Right renal cortex interstitium (tissue), 3 donors: ENCODE measurements at places on chromosomes 16 and 17.

DNA sequence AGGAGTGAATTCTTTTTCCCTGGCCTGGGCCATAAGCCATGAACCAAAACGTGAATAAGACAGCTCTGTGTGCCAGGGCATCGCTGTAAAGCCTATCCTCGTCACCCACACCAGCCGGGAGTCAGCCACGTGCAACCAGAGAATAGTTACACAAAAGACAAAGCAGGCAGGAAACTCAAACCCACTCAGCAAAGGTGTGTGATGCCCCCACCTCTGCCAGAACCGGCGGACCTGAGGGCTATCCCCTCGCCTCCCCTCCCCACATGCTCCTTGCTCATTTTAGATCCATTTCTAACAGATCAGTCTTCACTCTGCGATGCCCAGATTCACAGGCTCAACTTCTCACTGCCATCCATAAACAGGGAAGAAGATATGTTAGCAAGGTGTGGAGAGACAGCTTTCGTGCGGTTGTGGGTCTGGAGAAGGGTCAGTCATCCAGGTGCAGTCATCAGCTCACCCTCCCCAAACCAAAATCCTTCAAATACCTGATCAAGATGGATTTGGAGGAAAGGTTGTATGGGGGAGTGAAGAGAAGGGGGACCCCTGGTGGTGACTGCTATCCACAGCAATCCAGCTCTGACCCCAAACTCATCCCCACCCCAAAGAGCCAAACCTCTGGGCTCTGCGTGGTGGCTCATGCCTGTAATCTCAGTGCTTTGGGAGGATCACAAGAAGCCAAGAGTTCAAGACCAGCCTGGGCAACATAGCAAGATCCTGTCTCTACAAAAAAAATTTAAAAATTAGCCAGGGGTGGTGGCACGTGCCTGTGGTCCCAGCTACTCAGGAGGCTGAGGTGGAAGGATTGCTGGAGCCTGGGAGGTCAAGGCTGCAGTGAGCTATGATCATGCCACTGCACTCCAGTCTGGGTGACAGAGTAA lies 219.2 kb downstream of the C16orf78 start:
- DNase-seq: no peak

GRCh38 chr16:56715126-56715525 lies 14.8 kb upstream of the NUP93 start:
- DNase-seq: no peak

DNA sequence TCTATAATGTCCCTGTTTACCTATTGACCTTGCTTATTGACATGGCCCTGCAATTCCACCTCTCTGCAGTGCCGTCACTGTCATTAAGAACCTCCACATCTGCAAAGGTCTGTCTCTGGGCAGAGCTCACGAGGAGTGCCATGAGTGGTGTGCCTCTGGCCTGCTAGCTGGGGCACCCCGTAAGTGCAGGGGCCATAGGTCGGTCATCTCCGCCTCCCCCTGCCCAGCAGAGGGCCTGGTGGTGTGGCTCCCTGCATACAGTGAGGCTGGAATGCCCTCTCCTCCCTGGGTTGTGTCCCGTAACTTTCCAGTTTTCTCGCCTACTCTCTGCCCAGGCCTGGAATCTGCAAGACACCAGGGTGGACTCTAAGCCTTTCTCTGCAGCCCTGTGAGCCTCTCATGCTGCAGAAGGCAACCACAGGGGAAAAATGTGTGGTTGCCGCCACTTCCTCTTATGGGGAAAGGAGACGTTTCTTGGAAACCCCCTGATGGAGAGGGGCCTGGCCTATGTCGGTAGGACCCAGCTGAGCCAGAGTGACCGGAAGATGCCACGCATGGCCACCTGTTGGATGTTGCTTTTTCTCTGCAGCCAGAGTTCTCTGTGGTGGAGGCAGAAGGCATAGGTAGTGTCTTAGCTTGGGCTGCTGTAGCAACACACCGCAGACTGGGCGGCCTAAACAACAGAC lies 2.7 kb upstream of the SNX20 start:
- no peak for DNase-seq

- DNase-seq: no peak
Measured at GRCh38 chr16:19991614-19992013, 82.1 kb downstream of the GPR139 start.

GRCh38 chr17:5286846-5287245 lies 4.8 kb downstream of the RABEP1 start:
- DNase-seq: no peak

DNA sequence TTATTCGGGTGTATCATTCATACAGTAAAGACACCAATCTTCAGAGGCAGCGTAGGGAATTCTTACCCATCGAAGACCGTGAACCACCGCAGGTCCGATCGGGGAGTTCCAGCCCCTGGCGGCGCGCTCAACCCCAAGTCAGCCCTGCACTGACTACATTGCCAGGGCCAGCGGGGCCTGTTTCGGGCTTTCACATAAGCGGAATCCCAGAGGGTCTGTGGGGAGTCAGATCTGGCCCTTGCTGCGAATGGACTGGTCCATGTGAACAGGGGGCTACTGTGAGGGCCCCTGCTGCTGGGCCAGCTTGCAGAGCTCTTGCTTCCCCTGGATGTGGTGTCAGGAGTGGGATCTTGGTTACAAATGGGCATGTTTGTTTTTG lies 7.6 kb downstream of the PDE6G start:
- DNase-seq: no peak

- no peak for DNase-seq
Measured at GRCh38 chr16:57071831-57072582, 20.4 kb upstream of the CPNE2 start.

DNA sequence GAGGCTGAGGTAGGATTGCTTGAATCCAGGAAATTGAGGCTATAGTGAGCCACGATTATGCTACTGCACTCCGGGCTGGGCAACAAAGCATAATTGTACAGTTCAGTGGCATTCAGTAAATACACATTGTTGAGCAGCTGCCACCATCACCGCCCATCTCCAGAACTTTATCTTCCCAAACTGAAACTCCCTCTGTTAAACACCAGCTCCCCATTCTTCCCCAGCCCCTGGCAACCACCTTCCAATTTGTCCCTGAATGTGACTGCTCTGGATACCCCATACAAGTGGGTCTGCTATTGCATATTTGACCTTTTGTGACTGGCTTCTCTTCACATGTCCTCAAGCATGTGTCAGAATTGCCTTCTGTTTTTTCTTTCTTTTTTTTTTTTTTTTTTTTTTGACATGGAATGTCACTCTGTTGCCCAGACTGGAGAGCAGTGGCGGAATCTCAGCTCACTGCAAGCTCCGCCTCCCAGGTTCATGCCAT lies 2.9 kb downstream of the RPL38 start:
- DNase-seq: no peak

DNA sequence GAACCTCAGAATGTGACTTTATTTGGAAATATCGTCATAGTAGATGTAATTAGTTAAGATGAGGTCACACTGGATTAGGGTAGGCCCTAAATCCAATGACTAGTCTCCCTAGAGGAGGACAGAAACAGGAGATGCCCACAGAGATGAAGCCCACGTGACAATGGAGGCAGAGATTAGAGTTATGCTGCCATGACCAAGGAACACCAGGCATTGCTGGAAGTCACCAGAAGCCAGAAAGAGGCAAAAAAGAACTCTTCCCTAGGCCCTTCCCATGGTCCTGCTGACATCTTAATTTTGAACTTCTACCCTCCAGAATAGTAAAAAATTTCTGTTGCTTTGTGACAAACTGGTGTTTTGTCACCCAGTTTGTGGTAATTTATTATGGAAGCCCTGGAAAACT lies 49.6 kb downstream of the IKZF3 start:
- no peak for DNase-seq

DNA sequence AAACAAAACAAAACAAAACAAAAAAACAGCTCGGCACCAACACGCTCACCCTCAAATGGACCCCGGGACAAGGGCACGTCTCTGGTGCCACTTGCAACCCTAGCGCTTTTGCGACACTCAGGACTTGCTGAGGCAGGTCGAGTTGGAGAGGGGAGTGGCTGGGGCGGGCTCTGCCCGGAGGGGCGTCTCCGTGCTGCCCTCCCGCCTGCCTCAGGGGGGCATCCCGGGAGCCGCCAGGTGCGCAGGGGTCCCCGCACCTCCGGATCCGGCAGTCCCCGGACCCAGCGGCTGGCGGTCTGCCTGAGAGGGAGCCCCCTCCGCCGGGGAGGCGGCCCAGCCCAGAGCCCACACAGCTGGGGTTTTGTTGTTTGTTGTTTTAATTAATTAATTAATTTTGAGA lies at the start of gene SLC52A1:
Gene SLC52A1, minus strand, starts transcription at position 112 of the 400 bp plus-strand sequence. CDS start 820 bp downstream, outside the sequence.
- no peak for DNase-seq

- DNase-seq: peak; percentile 19
Measured at GRCh38 chr17:77959126-77959925, 823 bp downstream of the TNRC6C start.

DNA sequence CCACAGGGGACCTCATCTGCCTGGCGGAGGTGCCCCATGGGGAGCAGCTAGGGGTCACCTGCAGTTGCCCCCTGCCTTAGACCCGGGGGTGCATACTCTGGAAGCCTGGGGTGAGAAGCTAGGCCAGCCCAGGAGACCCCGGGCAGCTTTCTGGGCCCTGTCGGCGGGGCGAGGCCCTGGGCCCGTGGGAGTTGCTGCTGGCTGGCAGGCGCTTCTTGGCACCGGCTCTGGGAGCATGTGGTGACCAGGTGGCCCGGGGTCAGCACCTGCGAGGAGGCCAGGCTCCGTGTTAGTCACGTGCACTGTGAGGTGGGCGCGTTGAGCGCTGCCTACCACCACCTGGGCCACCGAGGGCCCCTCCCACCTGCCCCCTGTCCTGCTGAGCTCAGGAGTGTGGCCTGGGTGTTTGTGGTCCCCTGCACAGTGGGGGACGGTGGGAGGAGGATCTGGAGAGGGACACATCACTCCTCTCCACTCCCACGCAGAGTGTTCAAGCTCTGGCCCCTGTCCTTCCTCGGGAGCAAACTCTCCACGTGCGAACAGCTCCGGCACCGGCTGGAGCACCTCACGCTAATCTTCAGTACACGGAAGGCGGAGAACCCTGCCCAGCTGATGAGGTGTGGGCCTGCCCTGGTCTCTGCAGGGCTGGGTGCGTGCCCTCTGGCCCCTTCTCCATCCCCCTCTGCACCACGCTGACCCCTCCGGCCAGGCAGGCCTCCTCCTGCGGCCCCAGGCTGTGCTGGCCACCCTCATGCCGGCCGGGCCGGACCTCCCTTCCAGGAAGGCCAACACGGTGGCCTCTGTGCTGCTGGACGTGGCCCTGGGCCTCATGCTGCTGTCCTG lies 5.8 kb downstream of the PIGQ start:
- no peak for DNase-seq

DNA sequence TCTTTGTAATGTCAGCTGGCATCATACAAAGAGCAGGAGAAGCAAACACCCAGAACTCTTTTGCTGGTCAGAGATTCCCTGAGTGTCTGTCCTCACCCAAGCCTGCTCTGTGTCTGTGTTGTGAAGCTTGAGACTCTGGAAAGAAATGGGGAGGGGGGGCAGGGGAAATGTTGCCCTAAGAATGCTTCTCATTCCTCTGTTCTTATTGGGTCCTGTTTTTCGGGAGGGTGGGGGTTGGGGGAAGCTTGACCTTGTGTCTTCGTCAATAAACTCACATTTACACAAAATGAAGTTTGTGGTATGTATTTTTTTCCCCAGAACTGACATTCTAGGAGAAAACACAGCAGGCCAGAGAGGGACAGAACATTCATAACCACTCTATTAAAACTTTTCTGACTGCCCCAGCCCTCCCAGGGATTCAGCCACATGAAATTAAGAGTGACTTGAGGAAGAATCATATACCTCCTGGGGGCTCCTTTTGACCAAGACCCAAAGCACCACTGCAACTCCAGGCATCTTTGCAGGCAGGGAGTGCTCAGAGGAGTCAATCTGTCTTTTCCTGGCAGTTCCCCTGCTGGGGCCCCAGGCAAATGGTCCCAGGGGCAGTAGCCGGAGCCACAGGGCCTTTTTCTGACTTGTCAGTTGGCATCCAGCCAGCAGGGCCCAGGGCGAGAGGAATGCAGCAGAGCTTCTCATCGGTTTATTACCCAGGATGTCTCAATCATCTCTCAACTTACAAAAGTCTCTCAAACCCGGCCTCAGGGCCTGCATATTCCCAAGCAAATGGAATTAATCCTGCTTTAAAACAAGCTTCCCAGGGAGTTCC lies 5.1 kb upstream of the RASL10B start:
- peak; percentile 51 for DNase-seq
